ENCODE measurements at places on chromosomes 12 and 14.

GRCh38 chr12:67026487-67027246, 242.5 kb upstream of the CAND1 start:
- DNase-seq = no peak

DNA sequence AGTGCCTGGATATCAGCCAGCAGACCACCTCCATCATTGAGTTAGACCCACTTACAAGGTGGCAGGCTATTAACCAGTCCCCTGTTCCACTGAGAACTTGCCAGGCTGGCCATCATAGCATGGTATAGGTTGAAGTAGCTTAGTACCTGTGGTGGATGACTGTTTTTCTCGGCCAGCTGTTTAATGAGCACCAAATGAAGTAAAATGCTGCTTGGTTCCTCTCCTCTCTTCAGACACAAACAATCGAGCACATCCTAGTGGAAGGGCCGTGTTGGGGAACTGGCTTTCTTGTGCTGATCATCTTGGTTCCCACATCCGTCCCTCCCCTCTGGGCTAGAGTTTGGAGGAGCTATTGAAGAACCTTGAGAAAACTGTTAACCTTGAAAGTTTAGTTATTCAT, 486.2 kb downstream of the RAD51B start:
- no peak for DNase-seq

- DNase-seq = no peak
These were observed 86.0 kb upstream of the ATF1 start for GRCh38 chr12:50677858-50678257.

DNA sequence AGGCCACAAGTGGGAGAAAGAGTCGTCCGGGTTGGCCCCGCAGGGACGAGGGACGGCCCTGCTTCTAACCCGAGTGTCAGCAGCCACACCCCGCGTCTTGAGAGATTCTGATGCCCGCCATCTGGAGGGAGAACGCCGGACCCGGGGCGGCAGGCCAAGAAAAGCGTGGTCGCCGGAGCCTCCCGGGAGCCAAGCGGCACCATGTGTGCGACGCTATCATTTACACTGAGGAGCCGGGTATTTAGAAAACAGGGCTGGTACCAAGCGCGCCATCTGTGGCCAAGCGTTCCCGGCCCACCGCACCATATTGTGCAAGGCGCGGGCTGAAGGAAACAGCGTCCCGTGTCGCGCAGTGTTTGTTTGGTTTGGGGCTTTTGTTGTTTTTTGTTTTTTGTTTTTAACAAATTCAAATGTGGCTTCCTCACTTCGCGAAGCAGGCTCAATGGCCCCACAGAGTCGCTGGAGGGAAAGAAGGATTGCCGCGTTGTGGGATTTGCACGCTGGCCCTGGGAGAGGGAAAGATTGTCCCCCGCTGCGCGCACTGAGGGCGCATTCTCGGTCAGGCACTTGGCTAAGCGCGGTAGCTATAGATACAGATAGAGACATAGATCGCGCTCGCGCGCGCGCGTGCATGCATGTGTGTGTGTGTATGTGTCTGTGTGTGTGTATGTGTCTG, 153.8 kb downstream of the BCL11B start:
- DNase-seq = no peak

DNA sequence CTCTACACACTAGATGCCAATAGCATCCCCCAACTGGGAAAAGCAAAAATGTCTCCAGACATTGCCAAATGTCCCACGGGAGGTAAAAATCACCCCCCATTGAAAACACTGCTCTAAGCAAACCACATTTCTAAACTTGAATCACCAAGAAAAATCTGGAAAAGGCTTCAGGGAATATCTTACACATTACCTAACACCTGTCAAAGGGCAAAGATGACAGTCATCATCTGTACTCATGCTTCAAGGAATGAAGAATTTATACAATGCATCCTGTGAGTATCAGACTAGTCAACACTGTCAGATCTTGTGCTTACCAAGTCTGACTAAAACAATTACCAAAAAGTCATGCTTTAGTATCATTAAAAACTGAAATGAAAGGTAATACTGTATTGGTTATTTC, 161.6 kb upstream of the SOX5 start:
- DNase-seq = no peak

DNA sequence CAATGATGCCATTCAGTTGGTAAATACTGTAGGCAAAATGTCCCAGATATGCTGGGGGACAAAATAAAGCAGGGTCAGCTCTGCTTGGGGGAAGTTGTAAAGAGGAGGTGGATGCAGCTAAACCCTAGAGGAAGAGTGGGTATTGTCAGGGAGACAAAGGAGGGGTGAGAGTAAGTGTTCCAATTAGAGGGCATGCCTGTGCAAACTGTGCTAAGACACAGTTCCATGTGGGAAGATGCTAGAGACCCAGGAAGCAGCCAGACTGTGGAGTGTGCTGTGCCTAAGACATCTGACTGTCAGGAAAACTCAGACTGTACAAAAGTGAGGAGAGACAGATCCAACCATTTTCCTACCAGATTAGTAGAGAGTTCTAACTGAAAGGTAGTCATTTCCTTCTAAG, 474.3 kb downstream of the ATP23 start:
- DNase-seq = no peak

DNA sequence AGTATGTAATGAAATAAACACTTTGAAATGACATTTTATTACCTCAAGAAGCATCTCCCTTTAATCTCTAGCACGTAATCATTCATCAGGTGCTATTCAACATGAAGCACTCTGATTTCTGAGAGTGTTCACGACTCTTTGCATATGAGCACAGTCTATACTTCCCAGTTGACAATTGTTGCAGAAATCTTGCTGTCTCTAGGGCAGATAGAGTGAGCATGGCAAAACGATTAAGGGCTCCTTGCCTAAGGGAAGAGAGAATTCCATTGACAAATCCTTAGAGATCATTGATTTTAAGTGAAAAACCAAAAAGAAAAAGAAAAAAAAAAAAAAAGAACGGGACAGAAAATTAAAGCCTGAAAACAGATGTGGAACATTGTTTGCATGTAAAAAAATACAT, 107.6 kb downstream of the C12orf50 start:
- DNase-seq = no peak

DNA sequence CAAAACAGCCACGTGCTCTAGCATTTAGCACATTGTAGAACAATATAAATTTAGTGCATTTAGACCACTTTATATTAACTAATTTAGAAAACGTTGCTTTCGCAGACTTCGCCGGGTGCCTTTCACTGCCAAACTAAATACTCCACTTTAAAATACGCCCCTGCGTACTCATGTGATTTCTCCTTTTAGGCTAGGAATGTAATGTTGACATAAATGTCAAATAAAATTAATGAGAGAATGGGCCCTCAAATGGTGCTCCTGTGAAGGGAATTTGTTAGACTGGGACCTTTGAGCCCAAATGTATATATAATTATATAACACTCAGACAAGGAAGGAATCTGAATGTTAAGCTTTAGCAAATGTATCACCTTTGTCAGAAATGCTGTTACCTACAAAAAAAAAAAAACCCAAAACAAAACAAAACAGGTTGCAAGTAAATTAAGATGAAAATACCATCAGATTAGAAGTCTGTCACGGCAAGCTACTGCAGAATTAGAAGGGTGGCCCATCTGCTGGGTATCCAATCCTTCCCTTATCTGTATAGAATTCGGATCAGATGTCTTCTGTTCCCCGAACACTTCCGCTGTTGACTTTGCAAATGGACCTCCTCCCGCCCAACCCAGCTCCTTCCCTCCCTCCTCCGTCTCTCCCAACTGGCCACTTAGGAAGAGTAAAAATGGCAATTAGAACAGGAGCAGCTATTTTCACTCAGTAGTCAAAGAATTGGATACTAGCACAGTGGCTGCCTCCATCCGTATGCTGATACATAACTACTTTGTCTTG, 159.3 kb upstream of the FOXN3 start:
- no peak for DNase-seq

DNA sequence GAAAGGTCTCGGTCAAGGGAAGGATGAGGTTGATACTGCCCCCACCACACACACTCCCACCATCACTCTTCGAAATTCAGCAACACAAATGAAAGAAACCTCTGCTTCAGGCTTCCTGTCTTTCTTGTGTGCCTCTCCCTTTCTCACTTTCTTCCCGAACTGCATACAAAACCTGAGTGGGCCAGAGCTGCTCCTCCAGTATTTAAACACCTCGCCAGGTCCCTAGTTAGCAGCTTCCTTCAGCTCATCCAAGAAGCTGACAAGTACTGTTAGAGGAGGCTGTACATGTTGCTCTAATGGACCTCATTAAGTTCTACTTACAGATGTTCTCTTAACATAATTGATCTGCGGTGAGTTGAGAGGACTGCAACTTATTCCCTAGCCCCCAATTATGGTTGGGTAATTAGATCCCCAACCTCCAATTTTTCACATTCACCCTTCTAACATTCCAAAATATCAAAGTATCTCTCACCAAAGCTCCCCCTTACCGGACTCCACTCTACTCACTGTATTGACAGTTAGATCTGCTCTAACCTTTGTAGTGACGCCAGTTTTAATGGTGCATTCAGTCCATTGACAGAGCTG, 4.1 kb upstream of the LMO3 start:
- DNase-seq = no peak

- no peak for DNase-seq
These were observed 4.7 kb upstream of the EIF2S3B start for GRCh38 chr12:10501030-10501429.

- DNase-seq = no peak
These were observed 29.5 kb upstream of the HIGD1C start for GRCh38 chr12:50922820-50923219.

- no peak for DNase-seq
These were observed 3.9 kb downstream of the GLTP start for GRCh38 chr12:109876406-109876805.

DNA sequence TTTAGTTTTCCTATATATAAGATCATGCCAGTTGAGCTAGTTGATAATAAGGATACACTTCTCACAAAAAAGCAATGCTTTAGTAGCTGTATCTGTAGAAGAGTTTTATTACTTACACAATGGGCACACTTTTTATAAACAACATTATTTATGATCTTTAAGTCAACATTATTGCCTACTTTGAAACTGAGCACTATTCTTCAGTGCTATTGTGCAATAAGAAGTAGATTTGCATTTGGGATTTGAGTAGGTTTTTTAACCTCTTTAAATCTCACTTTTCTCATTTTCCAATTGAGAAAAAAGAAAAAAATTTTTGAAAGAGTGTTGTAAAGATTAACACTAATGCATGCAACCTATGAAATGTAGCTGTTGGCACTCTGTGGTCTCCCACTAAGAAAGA, 1198.3 kb downstream of the GALC start:
- DNase-seq = no peak

DNA sequence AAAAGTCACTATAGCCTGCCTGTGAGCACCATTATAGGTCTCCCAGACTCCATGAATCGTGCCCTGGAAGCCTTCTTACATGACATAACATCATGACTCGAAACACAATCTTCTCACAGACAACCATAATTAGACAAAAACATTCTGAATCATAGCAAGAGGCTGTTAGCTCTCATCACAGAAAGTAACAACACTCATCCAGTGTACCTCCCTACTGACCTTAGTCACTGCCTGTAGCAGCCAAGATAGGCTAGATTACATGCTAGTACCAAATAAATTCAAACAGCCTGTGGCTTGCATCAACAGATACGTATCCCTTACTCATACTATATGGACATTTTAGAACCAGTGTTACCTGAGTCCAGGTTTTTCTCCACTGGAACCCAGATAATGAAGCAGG, 663.8 kb upstream of the FOXG1 start:
- DNase-seq = no peak

DNA sequence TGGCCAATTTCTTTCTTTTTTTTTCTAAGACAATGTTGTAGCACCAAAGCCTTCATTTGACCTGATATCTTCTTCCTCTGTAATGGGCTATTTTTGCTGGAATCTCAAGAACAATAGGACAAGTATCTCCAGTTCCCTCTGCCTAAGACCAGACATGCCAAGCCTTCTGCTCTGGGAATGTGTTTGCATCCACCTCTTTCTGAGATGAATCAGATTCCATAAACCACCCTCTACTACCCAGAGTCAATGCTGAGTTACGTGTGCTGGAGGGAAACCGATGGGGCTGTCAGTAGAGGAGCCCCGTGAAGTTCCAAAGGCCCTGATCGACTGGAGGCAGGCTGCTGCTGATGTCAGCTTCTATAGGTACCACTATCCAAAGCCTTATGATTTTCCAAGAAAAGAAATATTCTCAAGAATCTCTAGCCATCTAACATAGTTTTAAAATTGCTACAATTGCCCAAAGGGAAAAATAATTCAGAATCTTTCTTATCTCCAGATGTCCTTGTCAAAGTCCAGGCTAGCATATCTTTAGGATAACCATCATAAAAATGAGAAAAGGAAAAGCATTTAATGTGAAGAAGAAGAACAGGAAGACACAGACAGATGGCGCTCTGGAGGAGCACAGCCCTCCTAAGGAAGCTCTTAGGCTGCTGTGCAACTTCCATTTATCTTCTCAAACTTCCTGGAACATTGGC, 101.9 kb downstream of the SLC8A3 start:
- DNase-seq = no peak
